ENCODE measurements at places on chromosomes 4 and X.
A peak's percentile ranks its signal among the peaks of the same experiment; 100 is the strongest.

DNA sequence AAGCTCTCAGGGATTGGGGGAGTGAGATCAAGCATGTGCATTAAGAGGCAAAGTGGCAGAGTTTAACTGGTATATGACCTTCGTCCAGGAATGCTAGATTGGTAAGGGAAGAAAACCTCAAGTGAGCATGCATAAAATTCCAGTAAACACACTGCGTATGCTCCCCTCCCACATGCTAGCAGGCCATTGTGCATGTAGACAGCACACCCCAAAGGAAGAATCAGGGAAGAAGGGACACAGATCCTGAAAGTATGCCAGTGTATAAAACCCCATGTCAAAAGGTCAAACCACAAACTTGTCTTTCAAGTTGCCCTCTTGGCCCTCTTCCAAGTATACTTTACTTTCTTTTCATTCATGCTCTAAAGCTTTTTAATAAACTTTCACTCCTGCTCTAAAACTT, 405.2 kb upstream of the CNKSR2 start:
- no peaks in the 10 kb centered on the region for H3K27me3 ChIP-seq
- H3K4me3 ChIP-seq: no peak overlapping the region
- H3K27ac ChIP-seq: peak overlapping the region; percentile 57
- DNase-seq: no peak
- H3K4me1 ChIP-seq: peaks cover 13% of the 10 kb centered on the region

DNA sequence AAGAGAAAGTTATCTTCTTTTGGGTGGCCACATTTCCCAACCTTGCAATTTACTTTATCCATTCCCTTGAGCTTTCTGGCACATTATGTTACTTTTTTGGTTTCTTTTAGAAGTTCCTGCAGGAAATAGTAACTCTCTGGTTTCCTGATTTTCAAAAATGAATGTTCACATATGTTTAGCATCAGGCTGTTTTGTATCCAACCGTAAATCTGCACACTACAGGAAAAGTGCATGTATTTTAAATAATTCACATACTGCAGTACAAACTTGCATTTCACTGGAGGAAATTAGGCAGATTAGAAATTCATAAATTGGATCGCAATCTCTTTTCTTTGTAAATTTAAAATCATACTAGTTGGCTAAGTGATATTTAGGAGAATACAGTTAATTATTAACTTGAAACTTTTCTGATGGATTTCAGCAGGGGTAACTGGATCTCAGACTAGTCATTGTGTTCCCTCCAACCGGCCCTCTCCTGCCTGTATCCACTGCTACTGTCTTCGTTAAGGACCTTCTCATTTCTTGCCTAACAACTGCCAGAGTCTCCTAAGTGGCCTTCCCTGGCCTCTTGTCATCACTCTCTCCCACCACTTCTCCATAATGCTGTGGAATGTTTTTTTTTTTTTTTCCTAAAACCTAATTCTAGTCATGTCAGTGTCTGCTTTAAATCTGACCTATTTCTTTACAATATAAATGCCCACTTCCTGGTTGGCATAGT, 137.2 kb downstream of the UNC5C start:
- DNase-seq: no peak
- no peak overlapping the region for H3K27ac ChIP-seq
- H3K27me3 ChIP-seq: peaks cover 59% of the 10 kb centered on the region
- peaks cover 12% of the 10 kb centered on the region for H3K36me3 ChIP-seq

DNA sequence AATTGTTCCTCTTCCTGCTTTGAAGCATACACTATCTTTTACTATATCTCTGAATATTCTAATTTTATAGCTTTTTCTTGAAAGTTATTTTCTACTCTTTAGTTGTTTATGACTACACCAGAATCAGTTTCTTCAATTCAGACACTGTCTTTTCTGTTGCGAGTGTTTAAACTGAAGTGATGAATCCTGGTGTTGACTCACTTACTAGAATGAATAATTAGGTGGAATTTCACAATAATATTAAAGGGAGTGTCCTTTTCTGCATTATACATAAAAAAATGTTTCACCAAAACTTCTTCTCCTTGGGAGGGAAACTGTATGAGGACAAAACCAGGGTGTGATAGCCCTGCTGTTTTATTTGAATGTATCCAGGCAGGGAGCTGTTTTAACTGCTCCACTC, 1383.1 kb downstream of the C4orf33 start:
- H3K4me3 ChIP-seq: no peak overlapping the region
- H3K36me3 ChIP-seq: no peaks in the 10 kb centered on the region
- H3K27ac ChIP-seq: no peak overlapping the region
- no peak for DNase-seq

DNA sequence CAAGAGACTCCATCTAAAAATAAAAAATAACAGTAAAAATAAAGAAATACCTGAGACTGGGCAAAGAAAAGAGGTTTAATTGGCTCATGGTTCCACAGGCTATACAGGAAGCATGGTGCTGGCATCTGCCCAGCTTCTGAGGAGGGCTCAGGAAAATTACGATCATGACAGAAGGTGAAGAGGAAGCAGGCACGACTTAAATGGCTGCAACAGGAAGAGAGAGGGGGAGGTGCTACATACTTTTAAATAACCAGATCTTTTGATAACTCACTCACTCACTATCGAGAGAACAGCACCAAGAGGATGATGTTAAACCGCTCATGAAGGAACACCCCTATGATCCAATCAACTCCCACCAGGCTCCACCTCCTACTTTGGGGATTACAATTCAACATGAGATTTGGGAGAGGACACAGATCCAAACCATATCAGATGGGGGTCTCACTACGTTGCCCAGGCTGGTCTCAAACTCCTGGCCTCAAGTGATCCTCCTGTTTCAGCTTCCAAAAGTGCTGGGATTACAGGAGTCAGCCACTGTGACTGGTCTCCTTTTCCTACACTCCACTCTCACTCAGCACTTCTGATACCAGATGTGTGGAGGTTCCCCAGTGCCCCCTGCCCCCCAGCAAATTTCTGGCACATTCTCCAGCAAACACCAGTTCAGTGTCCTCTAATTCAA, 11.9 kb upstream of the ZNF157 start:
- DNase-seq: no peak
- peaks cover 15% of the 10 kb centered on the region for H3K4me1 ChIP-seq
- H3K27me3 ChIP-seq: no peaks in the 10 kb centered on the region
- no peak overlapping the region for H3K4me3 ChIP-seq
- H3K36me3 ChIP-seq: peaks cover 3% of the 10 kb centered on the region

- H3K36me3 ChIP-seq: no peaks in the 10 kb centered on the region
- H3K27me3 ChIP-seq: peaks cover 94% of the 10 kb centered on the region
- DNase-seq: no peak
- peaks cover 32% of the 10 kb centered on the region for H3K4me1 ChIP-seq
- H3K27ac ChIP-seq: no peak overlapping the region
Measured at GRCh38 chr4:80268081-80268823, 1.8 kb downstream of the FGF5 start.

- no peak overlapping the region for H3K4me3 ChIP-seq
- H3K36me3 ChIP-seq: no peaks in the 10 kb centered on the region
- no peaks in the 10 kb centered on the region for H3K4me1 ChIP-seq
- no peak for DNase-seq
Measured at GRCh38 chr4:65071564-65071963, 598.7 kb downstream of the EPHA5 start.

All from type B pancreatic cell (in vitro differentiated cells).